Heart left ventricle (tissue), 16 donors: ENCODE measurements at places on chromosomes 4 and X. TPM values are rescaled to one million over a fixed set of nuclear protein-coding genes. Genes with fewer than 3 reads are reported as not detected.

The LSM6 gene
- 11.4 TPM for total RNA-seq

The PYURF gene
- total RNA-seq: 54.2 TPM

The CFAP99 gene
- total RNA-seq: not detected

The HPGDS gene
- total RNA-seq: 2.2 TPM

The GPC4 gene
- total RNA-seq: 7.2 TPM

The NAA11 gene
- total RNA-seq: not detected

The BEX5 gene
- total RNA-seq: 0.74 TPM

The TRPC5OS gene
- total RNA-seq: not detected

The PLAC8 gene
- total RNA-seq: 2.4 TPM

The CYP4V2 gene
- 44.6 TPM for total RNA-seq

The ZAR1 gene
- total RNA-seq: not detected

The PLAC1 gene
- total RNA-seq: not detected

The MAGEC1 gene
- total RNA-seq: not detected

DNA sequence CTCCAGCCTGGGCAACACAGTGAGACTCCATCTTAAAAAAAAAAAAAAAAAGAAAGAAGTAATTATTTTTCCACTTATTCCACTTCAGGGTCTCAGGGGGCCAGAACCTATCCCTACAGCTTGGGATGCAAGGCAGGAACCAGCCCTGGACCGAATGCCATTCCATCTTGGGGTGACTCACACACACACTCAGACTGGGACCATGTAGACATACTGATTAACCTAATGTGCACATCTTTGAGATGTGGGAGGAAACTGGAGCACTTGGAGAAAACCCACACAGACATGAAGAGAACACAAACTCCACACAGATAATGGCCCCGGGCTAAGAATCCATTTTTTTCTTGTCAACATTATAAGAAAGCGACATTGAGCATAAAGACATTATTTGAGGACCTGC, 132.5 kb downstream of the PTTG2 start:
- no peaks in the 10 kb centered on the region for H3K27me3 ChIP-seq
- peaks cover 24% of the 10 kb centered on the region for H3K4me1 ChIP-seq
- H3K4me3 ChIP-seq: no peak overlapping the region
- no peak for DNase-seq
- H3K36me3 ChIP-seq: peaks cover 27% of the 10 kb centered on the region

DNA sequence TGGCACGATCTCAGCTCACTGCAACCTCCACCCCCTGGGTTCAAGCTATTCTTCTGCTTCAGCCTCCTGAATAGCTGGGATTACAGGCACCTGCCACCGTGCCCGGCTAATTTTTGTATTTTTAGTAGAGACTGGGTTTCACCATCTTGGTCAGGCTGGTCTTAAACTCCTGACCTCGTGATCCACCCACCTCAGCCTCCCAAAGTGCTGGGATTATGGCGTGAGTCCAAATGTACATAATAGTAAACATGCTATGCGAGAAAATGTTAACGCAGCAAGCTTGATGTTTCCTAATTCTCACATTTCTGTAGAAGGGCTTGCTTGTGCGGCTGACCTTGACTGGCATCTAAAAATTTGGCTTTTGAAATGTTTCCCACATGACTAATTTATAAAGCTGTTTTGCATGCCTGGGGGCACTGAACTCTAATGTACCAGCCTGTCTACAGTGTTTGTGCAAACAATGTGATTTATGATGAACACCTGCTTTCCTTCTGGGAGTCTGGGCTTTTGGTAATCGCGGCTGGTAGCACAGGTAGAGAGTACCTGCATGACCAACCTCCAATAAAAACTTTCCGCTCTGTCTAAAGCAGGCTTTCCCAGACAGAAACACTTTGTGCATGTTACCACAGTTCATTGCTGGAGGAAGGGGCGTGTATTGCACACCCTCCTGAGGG, 216.8 kb downstream of the IL15 start:
- DNase-seq: no peak
- H3K4me1 ChIP-seq: no peaks in the 10 kb centered on the region
- no peaks in the 10 kb centered on the region for H3K36me3 ChIP-seq
- no peak overlapping the region for H3K27ac ChIP-seq
- H3K4me3 ChIP-seq: no peak overlapping the region

- no peaks in the 10 kb centered on the region for H3K27me3 ChIP-seq
- H3K4me3 ChIP-seq: no peak overlapping the region
- no peak for DNase-seq
- H3K27ac ChIP-seq: no peak overlapping the region
- H3K36me3 ChIP-seq: no peaks in the 10 kb centered on the region
- H3K4me1 ChIP-seq: no peaks in the 10 kb centered on the region
These were observed 14.7 kb upstream of the CT55 start for GRCh38 chrX:135185795-135186443.
